HFFc6 (cell line): ENCODE measurements at places on chromosomes 12 and 14. TPM values are rescaled to one million over a fixed set of nuclear protein-coding genes. Genes with fewer than 3 reads are reported as not detected.

DNA sequence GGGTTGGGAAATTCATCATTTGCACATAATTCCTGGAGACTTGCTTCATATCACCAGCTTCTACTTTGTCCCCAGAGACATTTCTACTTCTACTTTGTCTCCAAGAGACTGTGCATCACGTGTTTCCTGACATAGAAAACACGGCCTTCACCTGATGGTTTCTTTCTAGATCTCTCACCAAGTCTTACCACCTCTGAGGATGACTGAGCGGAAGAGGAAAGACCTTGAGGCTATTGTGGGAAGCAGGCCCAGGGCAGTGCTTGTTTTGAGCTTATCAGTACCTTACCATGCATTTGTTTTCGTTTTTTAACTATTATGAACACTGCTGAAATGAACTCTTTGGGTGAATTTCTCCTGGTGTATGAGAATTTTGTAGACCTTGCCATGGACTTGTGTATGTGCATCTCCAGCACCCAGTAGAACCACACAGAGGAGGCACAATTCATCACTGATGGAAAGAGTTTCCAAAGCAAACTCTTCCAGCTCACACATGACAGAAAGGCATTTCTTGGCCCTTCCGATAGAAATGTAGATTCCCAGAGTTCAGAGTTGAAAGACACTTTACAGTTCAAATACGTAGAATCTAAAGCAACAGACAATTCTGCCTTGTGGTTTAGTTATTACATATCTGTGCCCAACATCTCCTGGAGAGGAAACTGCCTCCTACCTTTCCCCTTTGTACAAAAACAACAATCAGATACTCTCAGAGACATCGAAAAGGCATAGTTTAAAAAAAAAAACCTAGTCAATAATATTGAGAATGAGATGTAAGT is 434.7 kb downstream of the FUT8 start:
- DNase-seq = no peak

GRCh38 chr12:77354766-77355362 is 289.5 kb upstream of the E2F7 start:
- DNase-seq = no peak

GRCh38 chr14:77369285-77369684 is 7.6 kb downstream of the TMED8 start:
- DNase-seq = no peak

DNA sequence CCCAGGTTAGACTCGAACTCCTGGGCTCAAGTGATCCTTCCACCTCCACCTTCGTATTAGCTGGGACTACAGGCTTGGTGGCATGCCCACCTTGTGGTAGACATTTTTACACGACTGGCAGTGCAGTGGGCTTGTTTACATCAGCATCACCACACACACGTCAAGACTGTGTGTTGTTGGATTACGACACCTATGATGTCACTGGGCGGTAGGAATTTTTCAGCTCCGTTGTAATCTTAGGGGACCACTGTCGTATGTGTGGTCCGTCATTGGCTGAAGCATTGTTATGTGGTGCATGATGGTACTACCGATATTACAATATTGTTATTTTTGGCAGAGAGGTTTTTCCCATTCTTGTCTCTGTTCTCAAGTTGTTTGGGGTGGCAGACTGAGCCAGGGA is 50.7 kb downstream of the TSPAN9 start:
- DNase-seq = no peak

- DNase-seq = no peak
Measured at GRCh38 chr14:71597287-71597920, 334.8 kb upstream of the RGS6 start.

DNA sequence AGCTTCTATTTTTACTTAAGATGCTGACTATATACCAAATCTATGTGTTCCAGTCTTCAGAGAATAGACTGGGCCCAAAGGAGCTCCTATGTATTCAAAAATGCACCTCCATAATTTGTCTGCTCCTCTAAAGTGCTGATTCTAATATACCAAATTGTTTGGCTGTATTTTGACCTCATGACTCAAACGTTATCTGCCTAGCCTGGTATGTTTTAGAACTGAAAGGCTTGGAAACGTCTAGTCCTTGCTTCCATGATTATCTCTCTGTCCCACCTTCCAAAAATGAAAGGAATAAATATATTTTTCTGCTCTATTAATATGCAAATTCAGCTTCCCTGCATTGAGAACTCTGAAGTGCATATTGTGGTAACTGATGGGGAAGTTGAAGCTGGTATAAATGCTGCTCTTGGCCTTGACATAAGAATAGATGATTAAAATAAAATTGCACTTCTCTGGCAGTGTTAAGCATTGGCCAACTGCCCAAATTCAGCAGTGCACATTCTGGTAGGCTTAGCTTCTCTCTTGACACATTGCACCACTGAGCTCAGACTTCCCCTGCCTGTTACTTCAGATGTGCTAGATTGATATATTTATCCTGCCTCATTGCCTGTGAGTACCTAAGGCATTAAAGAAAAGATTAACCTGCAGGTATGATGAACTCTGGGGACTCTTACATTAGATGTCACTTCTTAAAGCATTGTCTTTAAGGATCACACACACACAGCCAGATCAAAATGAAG is 882.3 kb downstream of the RPS29 start:
- DNase-seq = no peak

DNA sequence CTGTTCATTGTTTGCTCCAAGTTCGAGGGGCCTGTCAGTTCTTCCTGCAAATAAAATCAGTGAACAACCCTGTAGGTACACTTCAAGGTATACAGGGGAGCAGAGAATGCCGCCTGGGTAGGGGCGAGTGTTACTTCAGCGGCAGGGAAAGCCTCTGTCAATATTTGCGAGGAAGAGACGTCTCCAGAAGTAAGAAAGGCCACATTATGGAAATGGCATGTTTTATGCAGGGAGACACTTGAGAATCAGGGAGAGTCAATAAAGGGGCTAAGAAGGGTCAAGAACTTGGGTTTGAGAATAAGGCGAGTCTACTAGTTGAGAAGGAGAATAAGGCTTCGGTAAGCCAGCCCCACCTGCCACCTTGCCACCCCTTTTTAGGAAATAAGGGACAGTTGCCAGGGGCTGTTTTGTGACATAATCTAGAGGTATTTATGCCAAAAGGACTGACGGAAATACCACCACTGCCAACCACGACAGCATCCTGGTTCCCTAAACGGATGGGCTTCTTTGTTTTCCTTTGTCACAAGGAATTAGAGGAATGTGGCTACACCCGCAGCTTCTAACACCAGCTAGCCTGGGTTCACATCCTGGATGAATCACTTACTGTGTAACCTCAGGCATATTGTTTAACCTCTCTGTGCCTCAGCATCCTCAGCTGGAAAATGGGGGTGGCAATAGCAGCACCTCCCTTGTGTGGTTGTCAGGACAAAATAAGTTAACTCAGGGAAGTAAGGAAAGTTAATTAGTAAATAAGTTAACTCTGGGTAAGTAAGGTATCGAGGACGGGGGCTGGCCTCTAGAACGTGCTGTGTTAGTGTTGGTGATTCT is 67.7 kb downstream of the EID3 start:
- DNase-seq = peak; percentile 47

- DNase-seq = no peak
Measured at GRCh38 chr14:42671636-42672035, 1065.0 kb downstream of the LRFN5 start.

TAS2R7 gene
- total RNA-seq = not detected in 3 replicates

RNASE11 gene
- not detected in 3 replicates for total RNA-seq

GPRC5D gene
- total RNA-seq = not detected in 2 replicates

WASHC4 gene
- 42.1 to 49.5 TPM (median 44.8 TPM) in 3 replicates for total RNA-seq

DNA sequence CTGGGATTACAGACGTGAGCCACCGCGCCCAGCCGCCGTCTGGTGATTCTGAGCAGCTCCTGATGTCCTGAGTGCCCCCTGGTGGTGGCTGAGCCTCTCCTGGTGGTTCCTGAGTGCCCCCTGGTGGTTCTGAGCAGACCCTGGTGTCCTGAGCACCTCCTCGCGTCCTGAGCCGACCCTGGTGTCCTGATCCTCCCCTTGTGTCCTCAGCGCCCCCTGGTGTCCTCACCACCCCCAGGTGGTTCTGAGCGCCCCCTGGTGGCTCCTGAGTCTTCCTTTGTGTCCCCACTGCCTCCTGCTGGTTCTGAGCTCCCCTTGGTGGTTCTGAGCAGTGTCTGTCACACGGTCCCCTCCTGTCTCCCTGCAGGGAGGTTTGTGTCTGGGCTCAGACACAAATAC is 1304.9 kb downstream of the TMEM121 start:
- no peak for DNase-seq

- no peak for DNase-seq
Measured at GRCh38 chr12:6374786-6375160, 590 bp downstream of the SCNN1A start.

DNA sequence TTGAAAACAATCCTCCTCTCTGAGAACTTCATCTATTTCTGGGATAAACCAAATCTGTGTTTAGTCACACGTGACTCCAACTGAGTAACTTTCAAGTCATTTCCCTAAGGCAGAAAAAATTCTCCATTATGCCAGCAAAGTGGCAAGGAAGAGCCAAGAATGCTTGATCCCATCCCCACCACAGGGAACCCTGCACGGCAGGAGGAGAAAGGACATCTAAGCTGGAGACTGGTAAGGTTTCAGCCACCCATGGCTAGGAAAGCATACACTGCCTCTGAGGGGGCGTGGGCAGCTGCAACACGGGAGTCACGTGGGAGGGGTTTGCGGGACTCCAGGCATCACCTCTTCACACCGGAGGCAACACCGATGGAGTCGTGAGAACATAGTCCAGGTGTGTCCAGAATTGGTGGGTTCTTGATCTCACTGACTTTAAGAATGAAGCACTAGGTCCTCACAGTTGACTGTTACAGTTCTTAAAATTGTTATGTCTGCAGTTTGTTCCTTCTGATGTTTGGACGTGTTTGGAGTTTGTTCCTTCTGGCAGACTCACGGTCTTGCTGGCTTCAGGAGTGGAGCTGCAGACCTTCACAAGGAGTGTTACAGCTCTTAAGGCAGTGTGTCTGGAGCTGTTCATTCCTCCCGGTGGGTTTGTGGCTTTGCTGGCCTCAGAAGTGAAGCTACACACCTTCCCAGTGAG is 2.7 kb upstream of the SIVA1 start:
- DNase-seq = peak; percentile 71

GRCh38 chr14:102442241-102443211 is 67.0 kb downstream of the ANKRD9 start:
- peak; percentile 4 for DNase-seq

DNA sequence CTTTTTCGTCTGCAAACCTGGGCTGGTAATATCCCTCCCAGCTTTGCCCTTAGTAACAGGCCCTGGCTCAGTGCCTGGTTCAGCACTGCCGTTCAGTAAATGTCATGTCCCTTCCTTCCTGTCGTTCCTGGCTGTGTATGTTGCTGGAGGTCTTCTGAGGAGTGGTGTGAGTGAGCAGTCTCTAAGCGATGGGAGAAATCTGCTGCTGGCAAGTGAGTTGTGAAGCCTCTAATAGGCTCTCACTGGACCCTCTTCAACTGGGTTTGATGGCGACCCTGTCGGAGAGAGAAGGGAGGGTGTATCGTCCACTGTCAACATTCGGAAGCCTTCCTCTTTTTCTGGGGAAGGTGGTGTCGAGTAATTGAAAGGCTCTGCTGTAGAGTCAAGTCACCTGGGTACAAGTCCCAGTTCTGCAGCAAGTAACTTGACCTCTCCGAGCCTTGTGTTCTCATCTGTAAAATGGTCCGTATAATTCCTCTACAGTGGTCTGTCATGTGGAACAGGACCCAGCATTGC is 62.8 kb downstream of the HRK start:
- peak; percentile 3 for DNase-seq

GRCh38 chr12:52260361-52261207 is 13.9 kb upstream of the KRT86 start:
- no peak for DNase-seq

- no peak for DNase-seq
Measured at GRCh38 chr12:128671528-128672042, 152.2 kb downstream of the SLC15A4 start.

GRCh38 chr12:101795013-101795412 is 35.7 kb downstream of the GNPTAB start:
- DNase-seq = no peak

DNA sequence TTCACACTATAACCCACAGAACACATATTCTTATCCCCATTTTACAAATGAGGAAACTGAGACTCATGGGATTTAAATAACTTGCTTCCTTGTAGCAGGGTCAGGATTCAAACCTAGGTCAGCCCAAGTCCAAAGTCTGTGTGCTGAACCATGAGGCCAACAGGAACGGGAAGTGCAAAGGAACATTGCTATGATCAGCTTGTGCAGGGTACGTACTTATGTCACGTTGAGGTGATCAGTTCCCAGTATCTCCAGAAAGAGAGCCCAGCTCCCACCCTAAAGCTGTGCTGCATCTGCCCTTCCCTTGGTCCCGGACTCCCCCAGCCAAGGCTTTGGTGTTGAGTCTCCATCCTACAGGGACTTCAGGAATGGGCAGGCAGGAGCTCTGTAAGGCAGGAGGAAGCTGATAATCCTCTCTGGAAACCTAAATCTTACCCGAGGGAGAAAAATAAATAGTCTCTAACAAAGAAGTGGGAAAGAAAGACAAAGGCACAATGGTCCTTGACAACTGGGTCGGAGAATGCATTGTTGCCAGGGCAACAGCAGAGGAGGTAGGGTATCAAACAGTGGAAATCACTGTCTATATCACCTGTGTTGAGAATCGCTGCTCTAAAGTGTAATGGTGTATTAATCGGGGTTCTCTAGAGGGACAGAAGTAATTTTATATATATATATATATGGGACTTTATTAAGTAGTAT is 82.5 kb upstream of the FICD start:
- DNase-seq = no peak

MEG3 gene
- 158 to 258 TPM (median 178 TPM) in 3 replicates for total RNA-seq

DNA sequence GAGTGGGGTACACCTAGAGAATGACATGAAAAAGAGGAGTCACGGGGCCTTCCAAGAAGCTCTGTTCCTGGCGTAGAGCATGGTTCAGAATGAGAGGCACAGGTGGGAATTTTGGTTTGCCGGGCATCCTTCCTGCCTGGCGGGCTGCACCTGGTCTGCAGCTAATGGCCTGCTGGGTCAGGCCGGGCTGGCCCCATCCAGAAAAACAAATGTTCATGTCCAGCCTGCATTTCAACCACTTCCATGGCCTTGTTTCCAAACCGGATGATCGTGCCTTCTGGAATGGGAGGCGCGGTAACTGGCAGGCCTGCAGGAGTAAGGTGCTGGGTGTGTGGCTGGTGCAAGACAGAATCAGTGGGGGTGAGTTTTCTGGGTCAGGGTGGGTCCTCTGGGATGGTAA is 14.4 kb downstream of the TEAD4 start:
- DNase-seq = no peak

GRCh38 chr12:26317942-26318575 is 122.7 kb downstream of the SSPN start:
- peak; percentile 64 for DNase-seq

TAS2R14 gene
- 1.1 to 1.3 TPM (median 1.2 TPM) in 3 replicates for total RNA-seq

PLEKHG7 gene
- total RNA-seq = not detected in 3 replicates

BHLHE41 gene
- 11.6 to 16.8 TPM (median 12.3 TPM) in 3 replicates for total RNA-seq
